ENCODE measurements at places on chromosomes 16 and 17.

GRCh38 chr17:73750975-73751374 is 106.7 kb upstream of the SDK2 start:
- no peak for DNase-seq

DNA sequence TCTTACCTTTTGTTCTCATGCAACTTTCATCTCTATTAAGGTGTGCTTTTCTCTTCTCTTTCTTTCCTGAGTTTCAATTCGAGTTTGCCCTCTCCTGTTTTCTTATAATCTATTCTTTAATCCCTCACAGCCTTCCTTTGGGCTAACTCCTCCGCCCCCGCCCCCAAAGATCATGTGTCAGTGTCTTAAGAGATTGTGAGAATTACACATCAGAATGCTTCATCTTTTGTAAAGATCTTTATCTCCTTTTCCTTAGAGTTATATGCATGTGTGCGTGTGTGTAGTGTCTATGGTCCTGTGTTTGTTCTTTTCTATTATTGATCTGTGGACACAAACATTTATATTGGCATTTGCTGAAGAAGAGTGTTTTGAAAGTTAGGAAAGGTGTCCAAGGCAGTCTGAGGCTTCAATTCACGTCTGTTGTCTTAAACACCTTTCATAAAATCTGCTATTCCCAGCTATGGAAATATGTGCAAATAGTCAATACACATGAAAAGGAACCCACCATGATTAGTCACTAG is 6.1 kb upstream of the ALDH3A2 start:
- no peak for DNase-seq

DNA sequence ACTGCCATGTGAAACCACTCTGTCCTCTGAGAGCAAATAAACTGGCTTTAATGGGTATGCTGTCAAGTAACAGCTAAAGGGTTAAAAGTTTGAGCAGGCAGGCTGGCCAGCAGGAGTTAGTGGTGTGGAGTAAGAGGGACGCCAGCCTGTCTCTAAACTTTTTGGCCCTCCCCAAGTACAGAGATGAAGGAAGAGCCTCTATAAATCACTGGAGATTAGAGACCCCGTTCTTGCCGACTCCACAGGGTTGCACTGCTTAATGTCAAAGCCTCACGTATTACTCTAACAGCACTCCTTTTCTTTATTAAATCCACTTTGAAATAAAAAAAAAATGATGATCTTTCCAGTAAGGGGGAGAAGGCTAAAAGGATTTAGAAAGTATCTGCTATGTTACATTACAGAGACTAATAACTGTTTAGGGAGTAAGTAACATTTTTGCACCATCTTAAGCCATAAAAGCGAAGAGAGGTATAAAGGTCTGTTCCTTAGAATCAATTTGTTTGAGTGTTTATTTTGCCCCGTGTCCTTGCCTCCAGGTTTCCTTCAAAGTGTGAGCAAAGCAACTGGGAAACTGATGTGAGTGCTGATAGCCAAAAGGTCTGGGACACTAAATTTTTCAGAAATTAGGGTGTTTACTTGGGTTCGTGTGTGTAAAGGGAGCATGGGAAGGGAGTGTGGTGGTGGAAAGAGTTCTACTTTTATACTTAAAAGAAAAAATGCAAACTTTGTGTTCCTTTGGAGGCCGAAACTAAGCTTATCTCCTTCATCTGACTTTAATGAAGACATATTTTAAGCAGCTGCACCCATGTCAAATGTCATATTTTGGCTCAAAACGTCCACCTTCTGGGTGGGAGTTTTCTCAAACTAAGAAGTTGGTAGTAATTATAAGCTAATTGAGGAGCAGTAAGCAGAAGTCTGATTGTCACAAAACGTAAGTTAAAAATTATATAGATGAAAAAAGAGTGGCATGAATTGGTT is 109.9 kb upstream of the TBX2 start:
- no peak for DNase-seq

GRCh38 chr16:59173408-59173831 is 439.3 kb upstream of the GOT2 start:
- no peak for DNase-seq

GRCh38 chr16:56932721-56933619 is 1.0 kb downstream of the HERPUD1 start:
- DNase-seq: peak; percentile 15

DNA sequence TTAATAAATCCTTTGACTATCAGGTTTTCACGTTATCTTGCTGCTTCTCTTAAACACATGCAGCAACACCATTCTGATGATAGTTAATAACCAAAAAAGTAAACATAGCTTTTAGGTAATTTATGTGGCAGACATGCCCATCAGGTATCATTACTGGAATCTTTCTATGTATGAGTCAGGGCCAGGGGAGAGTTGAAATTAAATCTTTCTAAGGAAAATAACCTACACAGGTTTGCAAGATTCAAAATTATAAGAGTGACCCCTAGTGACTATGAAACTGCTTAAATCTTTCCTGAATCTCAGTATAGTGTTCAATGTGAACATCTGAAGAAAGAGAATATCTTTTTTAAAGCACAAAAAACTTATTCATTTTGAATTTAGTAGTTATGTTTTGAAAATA is 666.6 kb downstream of the CDH11 start:
- no peak for DNase-seq

DNA sequence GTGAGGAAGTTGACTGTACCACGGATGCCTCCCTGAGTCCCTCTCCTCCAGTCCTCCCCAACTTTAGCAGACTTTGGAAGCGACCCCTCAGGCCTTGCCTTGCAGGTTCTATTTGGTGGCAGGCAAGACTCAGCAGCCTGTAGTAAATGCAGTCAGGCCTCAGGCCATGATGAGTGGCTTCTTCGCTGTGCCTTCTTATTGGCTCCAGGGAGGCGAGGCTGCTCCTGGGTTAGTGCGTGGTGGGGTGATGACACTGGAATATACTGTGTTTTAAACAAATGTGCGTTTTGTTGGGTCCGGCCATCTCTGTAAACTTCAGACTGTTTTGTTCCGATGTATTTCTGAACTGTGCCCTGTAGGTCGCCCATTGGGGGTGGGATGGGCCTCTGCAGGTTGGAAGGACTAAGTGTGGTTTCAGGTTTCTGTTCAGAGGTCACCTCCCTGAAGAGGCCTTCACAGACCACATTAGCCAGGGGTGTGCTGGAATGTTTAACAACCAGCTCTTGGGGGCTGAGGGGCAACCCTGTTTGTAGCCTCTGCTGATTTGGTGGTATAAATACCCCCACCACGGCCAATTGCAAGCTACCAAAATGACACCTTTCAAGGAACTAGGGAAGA is 62.5 kb downstream of the CYLD start:
- DNase-seq: no peak

DNA sequence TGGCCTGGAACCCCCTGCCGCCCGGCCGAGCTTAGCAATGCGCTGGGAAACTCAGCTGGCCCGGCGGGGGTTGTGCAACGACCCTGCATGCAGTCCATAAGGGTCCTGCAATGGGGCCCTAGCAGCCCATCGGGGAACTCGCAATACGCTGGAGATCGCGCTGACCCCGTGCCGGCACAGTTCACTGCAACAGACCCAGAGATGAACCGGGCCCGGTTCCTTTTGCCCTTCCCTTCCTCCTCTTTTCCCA is 375 bp downstream of the SLC25A11 start:
- no peak for DNase-seq

DNA sequence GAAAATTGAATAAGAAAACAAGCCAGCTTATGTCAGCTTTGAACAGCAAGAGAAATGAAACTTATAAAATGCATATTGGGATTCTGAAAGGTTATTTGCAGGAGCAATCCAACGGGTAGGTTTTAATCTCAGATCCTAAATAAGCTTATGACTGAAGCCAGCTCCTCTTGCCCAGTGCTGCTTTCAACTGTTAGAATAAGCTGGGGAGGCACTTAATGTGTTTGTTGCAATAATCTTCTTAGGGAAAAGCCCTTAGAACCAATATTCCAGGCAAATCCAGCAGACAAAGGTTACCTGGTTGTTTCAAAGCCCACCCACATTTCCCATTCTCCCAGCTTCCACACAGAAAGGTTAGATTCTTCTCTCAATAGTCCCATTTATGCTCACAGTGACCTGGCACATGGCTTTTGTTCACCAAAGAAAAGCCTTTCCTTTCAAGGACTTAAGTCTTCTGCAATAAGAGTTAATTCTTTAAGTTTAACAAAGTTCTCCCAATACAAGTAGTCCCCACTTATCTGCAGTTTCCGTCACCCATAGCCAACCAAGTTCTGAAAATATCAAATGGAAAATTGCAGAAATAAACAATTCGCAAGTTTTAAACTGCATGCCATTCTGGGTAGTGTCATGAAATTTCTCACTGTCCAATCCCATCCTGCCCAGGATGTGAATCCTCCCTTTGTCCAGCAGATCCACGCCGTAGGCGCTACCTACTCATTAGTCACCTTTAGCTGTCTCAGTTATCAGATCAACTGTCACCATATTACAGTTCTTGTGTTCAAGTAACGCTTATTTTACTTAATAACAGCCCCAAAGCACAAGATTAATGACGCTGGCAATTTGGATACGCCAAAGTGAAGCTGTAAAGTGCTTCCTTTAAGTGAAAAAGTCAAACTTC is 5.9 kb downstream of the TEX2 start:
- DNase-seq: no peak

GRCh38 chr17:40084477-40084876 is 15.9 kb downstream of the NR1D1 start:
- no peak for DNase-seq

GRCh38 chr17:12917399-12917798 is 100.4 kb downstream of the ELAC2 start:
- DNase-seq: no peak

- DNase-seq: no peak
Measured at GRCh38 chr16:2827831-2828520, 2.1 kb upstream of the ZG16B start.

DNA sequence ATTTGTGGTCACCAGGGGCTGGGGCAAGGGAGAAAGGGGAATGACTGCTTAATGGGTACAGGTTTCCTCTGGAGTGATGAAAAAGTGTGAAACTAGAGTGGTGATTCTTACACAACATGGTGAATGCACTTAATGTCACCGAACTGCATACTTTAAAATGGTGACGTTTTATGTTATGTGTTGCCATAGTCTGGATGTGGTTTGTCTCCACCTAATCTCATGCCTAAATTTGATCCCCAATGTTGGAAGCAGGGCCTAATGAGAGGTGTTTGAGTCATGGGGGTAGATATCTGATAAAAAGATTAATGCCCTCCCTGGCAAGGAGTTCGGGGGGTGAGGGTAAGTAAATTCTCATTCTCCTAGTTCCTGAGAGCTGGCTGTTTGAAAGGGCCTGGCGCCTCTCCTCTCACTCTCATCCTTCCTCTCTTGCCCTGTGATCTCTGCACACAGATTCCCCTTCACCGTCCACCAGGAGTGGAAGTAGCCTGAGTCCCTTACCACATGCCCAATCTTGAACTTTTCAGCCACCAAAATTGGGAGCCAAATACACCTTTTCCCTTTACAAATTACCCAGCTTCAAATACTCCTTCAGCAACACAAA is 15.3 kb downstream of the XPO6 start:
- no peak for DNase-seq

GRCh38 chr16:146646-147045 is 5.8 kb upstream of the HBZ start:
- no peak for DNase-seq
